ENCODE measurements at places on chromosomes 7 and 10.

DNA sequence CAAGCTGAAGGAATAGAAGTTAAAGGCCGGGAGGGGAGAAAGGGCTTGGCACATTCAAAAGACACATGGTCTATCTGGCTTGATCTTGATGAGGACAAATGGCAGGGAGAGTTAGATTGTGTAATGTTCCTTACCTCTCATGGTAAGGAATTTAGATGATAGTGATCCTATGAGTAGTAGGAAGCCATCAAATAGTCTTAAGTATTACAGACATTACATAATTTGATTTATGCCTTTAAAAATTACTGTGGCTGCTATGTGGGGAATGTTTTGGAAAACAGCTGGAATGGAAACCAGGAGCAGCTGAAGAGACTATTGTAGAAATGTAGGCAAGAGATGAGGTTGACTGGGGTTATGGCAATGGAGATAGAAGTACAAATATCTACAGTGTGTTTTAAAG, 351.3 kb upstream of the BMPER start:
- no peak for DNase-seq

- no peak for DNase-seq
Measured at GRCh38 chr10:77641788-77642397, 4.3 kb upstream of the KCNMA1 start.

DNA sequence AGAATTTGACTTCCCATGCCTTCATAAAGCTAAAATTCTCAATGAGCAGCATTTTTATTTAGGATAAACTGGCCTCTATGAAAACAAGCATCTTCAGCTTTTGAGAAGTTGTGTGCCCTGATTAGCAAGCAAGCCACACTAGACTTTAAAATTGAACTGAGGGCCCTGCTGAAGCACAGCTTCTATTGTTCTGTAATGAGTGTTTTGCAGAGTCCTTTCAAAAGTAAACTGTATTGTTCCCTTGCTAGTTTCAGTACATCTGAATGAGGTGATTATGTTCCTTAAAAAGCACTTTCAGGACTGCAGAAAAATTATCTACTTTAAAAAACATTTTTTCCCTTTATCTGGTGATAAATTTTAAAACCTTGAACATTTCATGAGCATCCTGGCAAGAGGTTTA, 113.3 kb upstream of the PRPS1L1 start:
- DNase-seq: no peak

DNA sequence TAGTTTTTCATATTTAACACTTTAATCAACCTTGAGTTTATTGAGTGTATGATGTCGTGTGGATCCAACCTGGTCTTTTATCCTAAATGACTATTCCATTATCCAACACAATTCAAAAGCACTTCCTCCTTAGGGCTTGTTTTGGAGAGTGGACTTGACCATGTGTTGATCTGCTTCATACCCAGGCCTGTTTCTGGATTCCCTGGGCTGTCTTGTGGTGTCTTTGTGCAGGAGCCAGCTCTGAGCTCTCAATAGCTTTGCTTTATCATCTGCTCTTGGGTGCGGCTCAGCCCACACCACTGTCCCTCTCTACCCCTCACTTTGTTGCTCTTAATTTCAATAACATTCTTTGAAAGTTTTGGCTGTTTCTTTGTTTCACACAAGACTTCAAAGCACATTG, 70.9 kb upstream of the CHST15 start:
- no peak for DNase-seq

- DNase-seq: peak; percentile 79
Measured at GRCh38 chr7:50449881-50450589, at the start of gene FIGNL1. TSS of gene FIGNL1 (minus strand) at chr7:50450350. CDS start at chr7:50447287, 3,063 bp downstream.

DNA sequence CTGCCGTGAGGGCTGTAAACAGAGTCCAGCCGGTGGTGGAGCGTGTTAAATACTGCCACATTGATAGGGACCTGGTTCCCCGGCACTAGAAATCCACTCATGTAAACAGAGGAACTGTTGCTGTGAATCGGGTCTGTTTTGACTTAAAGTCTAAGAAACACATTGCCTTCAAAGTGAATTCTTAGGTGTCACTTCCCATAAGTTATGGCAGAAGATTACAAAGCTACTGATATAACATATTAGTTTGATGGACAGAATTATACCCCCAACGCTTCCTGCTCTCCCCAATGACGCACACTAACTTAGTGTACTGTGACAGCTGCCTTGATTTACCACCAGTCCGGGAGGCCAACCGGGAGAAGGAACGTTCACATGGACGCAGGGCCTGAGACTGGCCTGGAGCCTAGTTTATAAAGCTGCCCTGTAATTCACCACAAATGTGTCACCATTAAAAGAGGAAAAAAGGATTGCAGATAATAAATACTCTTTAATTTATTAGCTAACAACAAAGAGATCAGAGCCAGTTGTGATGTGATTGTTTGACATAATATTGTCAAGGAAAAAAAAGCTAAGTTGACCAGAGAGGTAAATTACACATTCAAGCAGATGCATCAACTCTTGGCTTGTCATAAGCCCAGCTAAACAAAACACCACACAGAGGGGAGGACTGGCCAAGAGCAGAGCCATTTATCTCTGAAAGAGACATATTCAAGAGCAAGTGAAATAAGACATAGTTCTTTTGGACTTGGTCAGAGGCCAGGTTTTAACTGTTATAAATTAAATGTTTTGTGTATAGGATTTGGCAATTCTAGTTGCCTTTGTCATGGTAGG, 820.6 kb downstream of the LRMDA start:
- no peak for DNase-seq

- no peak for DNase-seq
Measured at GRCh38 chr7:155356323-155357105, 58.8 kb downstream of the INSIG1 start.

GRCh38 chr7:157276731-157277562, 59.9 kb upstream of the DNAJB6 start:
- DNase-seq: no peak

DNA sequence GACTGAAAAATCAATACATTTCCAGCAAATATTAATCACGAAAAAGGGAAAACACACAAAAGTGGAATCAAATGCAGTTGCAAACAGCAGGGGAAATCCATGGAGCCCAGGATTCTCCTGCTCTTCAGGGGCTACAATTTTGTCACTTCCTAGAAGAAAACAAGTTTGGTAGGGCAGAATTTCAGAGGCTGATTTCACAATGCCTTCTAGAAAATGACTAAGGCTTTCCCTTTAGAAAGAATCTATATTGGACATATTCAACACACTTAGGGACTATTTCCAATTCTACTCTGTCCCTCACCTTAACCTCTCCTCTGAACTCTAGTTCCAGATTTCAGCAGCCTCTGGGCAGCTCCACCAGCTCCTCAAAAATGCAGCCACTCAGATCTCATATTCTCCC, 111.3 kb downstream of the HECTD2 start:
- no peak for DNase-seq

GRCh38 chr7:138458576-138459412, 1.3 kb upstream of the TRIM24 start:
- no peak for DNase-seq

DNA sequence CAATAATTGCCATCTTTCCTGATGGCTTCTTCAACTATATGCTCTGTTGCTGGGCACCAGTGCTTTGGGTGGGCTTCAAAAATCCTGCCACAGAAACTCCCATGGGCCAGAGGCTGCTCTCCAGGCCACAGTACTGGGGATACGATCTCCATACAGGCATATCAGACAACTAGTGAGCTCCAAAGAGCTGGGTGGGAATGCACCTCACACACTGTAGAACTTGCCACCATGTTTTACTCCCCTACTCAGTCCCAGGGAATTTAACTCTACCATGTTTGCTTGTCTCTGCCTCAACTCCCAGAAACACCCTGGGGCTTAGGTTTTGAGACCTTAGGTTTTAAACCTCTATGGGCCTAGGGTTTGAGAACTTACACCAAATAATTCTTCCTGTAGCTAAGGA, 20.5 kb upstream of the TRUB1 start:
- DNase-seq: no peak

DNA sequence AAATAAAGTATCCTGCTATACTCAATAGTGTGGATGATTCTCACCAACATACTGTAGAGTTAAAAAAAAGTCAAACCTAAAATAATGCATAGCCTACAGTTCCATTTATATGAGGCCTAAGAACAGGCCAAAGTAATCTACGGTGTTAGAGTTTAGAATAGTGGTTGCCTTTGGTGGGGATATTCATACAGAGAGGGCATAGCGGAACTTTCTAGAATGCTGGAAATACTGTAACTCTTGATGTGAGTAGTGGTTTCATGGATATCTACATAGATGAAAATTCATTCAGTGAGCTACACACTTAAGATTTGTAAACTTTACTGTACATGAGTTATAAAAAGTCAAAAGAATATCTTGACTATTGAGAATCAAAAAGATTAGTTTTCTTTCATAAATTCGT, 349.9 kb upstream of the NFE2L3 start:
- no peak for DNase-seq
